ENCODE measurements at places on chromosomes 4 and X. TPM values are rescaled to one million over a fixed set of nuclear protein-coding genes. Genes with fewer than 3 reads are reported as not detected.

The GNRHR gene
- total RNA-seq, result not detected

The HS6ST2 gene
- total RNA-seq, result not detected

DNA sequence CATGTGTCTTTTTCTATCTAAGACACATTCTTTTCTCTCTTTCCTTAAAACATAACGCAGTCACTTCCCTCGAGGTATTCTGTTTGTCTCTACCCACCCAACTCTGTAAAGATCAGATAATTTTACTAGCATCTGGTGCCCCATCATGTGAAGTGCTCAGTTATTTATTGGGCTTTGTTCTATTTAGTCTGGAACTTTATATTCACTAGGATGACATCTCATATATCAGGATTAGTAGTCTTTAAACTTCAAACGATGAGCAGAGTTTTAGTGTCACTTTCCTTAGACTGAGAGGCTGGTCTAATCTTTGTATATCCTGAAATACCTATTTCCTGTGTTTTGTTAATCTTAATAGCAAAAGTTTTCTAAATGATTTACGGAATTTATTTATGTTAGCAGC lies 445.5 kb upstream of the NDST3 start:
- no peak for DNase-seq

GRCh38 chr4:102335616-102336015 lies 9.7 kb downstream of the SLC39A8 start:
- no peak for DNase-seq

- no peak for DNase-seq
Observed at GRCh38 chr4:37735578-37735977, 49.4 kb upstream of the RELL1 start.

The TLL1 gene
- not detected for total RNA-seq

- no peak for DNase-seq
Observed at GRCh38 chr4:173531086-173531965, 1.3 kb upstream of the HAND2 start.

- DNase-seq, result no peak
Observed at GRCh38 chrX:110964786-110965185, 131.2 kb upstream of the PAK3 start.

DNA sequence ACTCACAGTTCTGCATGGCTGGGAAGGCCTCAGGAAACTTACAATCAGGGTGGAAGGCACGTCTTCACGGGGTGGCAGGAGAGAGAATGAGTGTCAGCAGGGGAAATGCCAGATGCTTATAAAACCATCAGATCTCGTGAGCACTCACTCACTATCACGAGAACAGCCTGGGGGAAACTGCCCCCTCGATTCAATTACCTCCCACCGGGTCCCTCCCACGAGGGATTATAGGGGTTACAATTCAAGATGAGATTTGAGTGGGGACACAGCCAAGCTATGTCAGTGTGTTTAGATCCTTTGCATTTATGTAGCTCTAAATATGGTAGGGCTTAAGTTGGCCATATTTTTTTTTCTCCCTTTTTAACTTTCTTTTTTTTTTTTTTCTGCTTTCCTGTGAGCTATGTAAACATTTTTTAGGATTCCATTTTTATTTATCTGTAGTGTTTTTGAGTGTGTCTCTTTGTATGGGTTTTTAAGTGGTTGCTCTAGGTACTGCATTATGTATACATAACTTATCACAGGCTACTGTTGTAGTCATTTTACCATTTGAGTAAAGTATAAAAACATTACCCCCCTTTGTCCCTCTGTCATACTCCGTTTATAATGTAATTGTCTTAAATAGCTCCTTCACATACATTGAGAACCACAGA lies 79.0 kb downstream of the ADRA2C start:
- DNase-seq, result no peak

The PDS5A gene
- total RNA-seq, result 33.5 TPM

DNA sequence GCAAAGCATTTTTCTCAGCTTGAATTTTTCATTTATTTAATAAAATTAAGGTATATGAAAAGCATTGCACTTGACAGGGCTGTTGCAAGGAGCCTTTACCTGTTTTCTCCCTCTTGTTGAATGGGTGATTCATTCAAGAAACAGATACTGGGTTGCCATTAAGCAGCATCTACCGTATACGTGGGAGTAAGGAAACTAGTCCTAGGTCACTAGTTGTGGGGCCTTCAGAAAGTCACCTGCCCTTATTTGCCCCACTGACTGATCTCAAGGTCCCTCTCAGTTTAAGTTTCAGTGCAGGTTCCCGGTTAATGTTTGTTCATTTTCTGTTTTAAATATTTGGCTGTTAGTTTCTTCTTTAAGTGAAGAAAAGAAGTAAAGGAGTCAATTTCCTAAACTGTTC lies 34.0 kb downstream of the LHFPL1 start:
- no peak for DNase-seq

DNA sequence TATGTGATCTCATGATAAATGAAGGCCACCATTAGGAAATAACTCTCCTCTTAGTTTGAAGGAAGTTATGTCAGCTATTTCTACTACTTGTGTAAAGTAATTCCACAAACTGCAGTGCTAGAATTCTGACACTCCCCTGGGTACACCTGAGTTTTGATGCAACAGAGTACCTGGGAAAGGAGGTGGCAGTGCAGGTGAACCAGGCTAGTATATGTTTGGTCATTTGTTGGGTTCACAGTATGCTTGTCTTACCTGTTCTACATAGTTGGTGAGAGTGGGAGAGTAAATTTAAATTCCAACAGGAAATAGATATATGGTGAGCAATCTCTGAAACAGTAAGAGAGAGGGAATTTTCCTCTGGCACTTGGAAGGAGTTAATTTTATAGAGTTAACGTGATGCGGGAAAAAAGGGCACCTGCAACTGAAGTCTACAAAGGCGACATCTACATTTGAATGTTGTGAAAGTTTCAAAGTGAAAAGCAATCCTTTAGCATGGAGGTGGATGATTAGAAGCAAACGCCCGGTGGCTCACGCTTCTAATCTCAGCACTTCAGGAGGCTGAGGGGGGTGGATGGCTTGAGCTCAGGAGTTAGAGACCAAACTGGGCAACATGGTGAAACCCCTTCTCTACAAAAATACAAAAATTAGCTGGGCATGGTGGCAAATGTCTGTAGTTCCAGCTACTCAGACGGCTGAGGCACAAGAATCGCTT lies 8.3 kb upstream of the SLC10A6 start:
- no peak for DNase-seq

GRCh38 chrX:15679246-15679645 lies 14.6 kb upstream of the CLTRN start:
- no peak for DNase-seq

DNA sequence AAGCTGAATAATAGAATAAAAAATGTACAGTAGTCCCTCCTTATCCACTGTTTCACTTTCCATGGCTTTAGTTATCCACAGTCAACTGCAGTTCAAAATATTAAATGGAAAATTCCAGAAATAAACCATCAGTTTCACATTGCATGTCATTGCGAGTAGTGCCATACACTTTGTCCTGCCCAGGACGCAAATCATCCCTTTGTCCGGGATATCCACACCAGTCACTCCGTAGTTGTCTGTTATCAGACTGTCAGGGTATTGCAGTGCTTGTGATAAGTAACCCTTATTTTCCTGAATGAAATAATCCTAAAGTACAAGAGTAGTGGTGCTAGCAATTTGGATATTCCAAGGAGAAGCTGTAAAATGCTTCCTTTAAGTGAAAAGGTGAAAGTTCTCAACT lies 271.3 kb downstream of the DKK2 start:
- no peak for DNase-seq
